Suppressor macrophage (primary cell): ENCODE measurements at places on chromosomes 11 and 22.

- DNase-seq, result no peak
Observed at GRCh38 chr11:106466521-106467080, 389.1 kb downstream of the AASDHPPT start.

- no peak for DNase-seq
Observed at GRCh38 chr22:44573451-44573850, 75.4 kb upstream of the RTL6 start.

DNA sequence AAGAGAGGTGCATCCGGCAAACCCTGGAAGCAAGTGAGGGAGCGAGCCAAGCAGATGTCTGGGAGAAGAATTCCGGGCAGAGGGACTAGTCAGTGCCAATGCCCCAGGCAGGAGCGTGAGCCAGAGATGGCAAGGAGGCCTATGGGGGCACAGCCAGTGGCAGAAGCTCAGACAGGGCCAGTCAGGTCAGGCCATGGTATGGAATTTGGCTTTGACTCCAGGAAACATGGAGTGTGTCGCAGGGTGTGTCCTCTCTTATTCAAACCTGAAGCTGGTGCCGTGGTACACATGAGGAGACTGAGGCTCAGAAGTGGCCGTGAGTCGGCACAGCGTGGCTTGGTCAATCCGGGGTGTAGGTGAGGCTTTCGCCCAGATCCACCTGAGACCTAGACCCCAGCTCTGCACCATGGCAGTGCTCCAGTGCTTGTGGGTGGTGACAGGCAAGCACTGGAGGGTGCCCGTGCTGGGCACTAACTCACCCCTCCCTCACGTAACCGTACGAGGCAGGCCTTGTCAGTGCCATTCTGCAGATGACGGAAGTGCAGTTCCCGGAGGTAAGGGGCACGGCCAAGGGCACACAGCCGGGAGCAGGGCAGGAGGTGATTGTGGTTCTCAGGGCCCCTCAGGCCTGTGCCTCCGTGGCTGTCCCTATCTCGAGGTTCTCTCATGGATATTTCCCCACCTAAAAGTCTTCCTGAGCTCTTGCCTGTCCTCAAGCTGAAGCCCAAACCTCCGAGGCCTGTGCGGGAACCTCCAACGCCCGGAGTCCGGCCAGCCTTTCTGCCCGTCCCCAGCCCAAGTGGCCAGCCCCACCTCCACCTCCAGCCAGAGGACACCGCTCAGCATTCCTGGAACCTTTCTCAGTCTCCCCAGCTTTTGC lies 10.6 kb upstream of the SPI1 start:
- peak; percentile 41 for DNase-seq

GRCh38 chr22:41857155-41857859 lies 24.4 kb downstream of the SREBF2 start:
- DNase-seq, result peak; percentile 79

- peak; percentile 48 for DNase-seq
Observed at GRCh38 chr11:13210424-13210823, 67.2 kb upstream of the BMAL1 start.

DNA sequence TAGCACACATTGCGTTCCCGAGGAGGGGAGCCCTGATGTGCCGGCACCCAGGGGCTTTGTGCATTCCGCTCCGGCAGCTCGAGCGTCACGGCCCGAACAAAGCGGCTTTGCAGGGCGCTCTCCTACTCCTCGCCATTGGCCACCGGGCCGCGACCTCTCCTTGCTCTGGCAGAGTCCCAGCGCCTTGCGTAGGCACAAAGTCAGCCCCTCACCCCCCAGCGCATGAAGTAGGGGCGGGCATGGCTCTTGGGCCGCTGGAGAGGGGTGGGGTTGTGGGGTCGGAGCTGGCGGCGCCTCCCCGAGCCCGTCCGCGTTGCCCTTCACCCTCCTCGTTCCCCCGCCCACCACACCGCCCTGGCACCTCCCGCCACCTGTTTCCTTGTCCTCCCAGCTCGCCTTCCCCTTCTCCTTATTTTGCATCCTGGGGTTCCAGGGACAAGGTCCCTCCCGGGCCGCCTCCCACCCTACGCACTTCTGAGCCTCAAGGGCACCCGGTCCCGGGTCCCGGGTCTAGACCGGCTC lies 753 bp upstream of the PPARA start:
- peak; percentile 53 for DNase-seq

DNA sequence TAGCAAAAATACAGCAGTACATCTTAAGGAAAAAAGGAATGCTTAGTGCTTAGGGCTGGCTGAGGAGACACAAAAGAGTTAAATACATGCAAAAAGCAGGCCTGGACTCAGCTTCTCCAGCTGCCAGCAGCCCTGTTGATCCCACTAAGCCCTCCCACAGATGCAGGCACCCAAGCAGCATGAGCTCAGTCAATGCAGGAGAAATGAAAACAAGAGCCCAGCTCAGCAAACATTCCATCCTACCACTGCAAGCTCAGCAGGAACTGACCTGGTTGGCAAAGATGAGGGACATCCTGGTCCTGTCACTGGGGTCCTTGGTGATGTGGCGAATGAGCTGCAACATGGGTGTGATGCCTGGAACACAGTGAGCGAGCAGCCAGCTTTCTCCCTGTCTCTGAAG lies 5.8 kb downstream of the CYB5R2 start:
- DNase-seq, result no peak

DNA sequence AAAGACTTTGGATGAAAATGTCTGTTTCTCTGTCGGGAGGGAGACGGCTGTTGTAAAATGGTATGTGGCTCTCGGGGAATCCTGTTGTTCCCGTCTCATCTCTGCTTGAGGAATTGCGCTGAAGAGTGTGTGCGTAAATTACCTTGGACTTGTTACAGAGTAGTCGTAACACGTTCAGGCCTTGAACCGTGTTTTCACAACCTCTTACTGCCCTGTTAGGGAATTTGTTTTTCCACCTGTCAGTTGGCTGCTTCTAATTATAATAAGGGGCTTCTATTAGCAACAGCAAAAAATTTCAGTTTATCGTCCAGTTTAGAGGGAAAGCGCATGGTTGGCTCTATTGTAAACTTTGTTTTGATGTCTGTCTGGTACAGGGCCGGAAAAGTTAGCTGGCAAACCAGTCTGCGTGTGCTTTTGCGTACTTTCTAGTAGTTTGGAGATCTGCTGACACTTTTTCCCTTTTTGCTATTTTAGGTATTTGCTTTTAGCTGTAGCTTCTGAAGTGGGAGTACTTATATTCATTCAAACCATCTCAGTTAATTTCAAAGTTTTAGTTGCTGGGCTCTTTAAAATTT lies 1.5 kb downstream of the HIPK3 start:
- DNase-seq, result peak; percentile 46

DNA sequence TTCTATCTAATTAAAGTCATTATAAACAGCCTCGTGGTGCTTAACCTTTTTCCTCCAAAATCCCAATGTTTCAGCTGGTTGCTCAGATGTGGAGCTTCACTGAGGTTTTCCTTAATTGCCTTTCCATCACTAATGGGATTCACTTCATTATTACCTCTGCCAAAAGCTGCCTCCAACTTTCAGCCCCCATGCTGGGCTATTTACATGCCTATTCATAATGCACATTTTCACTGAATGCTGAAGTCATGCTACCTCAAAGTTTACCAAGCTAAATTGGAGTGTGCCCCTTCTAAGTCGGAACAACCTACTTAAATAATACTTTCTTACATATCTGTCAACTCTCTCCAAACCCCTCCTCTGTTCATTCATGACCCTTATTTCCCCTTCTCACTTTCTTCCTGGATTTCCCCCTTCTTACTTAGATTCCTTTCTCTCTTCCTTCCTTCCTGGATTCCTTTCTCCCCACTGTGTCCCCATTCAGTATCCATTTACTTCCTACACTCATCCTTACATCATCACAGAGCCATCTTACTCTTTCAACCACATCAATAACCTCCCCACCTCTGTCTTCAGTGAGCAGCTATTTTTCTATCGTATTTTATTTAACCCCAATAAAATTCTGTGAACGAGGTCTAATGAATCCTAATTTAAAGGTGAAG lies 887.3 kb upstream of the TENM4 start:
- no peak for DNase-seq

DNA sequence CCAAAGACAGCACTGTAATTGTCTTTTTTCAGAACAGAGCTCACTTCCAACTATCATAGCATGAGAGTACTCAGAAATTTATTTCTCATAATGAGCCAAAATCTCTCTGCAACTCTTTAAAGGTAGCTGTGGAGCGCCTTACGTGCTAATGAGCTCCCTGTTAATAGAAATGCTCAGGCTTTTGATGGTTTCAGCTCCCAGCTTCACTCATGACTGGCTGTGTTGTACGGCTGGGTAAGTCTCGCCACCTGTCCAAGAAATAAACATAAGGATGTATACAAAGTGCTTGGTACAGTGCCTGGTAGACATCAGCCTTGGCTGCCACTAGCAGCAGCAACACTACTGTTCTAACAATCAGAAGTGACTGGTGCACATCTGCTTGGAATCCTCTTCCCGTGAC lies 109.4 kb downstream of the LDLRAD3 start:
- DNase-seq, result no peak

DNA sequence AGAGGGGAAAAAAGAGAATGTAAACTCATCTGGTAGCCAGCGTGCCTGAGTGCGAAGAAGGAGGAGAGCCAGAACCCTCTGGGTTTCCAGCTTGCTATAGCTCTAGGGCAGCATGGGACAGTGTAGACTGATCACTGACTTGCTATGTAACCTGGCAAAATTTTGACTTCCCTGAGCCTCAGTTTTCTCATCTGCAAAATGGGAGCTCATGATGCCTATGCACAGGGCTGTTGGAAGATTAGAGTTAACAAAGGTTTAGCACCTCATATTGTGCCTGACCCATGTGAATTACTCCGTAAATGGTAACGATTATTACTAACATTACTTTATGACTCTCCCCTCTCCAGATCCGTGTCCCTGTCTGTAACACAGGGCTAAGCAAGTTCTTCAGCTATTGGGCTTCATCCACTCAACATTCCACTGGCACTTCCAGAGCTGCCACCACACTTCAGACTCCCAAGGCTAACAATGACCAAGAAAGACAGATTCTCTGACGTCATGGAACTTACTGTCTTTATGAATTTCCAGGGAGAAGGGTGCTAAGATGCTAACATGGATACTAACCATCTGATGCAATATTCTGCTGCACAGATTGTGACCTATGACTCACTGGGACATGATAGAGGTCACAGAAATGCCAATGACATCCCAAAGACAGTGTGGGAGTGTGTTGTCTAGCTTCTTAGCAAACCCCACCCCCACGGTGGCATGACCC lies 195.2 kb downstream of the TRIM29 start:
- DNase-seq, result peak; percentile 61
